Immature natural killer cell (primary cell): ENCODE measurements at places on chromosomes 6 and 20.

- no peak for DNase-seq
Observed at GRCh38 chr6:84018453-84019061, 15.0 kb upstream of the MRAP2 start.

DNA sequence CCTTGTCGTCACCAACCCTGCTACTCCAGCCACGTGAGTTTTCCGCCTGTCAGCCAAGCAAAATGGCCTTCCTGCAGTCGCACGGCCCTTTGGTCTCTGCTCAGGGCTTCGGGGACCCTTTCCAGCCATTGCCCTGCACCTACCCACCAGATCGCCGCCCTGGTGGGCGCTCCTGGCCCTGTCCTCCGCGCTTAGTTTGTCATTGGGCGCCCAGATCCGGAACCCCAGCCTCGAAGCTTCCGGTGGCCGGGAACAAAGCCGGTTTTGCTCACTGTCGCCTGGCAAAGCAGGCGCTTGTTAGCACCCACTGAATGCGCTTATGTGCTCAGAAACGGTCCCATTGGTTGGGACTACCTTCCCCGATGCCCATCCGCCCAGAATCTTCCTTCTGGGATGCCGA lies 536 bp downstream of the ZFP57 start:
- DNase-seq, result peak; percentile 17

GRCh38 chr6:113875470-113875869 lies 18.3 kb downstream of the MARCKS start:
- no peak for DNase-seq

DNA sequence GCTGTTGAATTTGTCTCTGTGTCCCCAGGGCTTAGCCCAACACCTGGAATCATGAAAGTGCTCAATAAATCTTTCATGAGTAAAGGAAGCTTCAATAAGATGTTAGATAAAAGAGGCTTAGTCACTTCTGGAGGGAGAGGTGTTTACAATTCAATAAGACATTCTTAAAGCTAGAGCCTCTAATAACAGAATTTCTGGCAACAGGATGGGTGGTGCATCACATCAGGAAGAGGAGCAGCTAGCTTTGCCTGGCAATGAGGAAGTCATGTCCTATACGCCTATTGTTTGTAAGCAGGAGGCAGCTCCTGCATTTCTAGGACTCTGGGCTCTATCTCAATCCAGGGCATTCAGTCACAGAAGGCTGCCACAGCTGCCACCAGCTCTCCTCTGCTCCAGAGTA lies 638.5 kb downstream of the EPM2A start:
- DNase-seq, result no peak
